CD4-positive, alpha-beta T cell treated with Interferon gamma for 1 hour (primary cell): ENCODE measurements at places on chromosomes 2 and 18.

DNA sequence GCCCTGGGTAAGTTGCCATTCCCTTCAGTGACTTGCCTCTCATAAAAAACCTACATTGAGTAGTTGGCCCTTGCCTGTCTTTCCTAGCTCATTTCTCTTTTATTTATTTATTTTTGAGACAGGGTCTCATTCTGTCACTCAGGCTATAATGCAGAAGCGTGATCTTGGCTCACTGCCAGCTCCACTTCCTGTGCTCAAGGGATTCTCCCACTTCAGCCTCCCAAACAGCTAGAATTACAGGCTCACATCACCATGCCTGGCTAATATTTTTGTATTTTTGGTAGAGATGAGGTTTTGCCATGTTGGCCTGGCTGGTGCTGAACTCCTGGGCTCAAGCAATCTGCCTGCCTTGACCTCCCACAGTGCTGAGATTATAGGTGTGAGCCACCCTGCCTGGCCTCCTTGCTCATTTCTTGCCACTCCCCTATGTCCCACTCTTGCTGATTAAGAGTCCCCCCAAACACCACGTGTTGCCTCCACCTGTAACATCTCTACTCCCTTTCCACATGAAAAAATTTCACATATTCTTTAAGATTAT is 12.6 kb downstream of the EVA1A start:
- no peak for DNase-seq

GRCh38 chr18:23816740-23817139 is 127.5 kb downstream of the LAMA3 start:
- no peak for DNase-seq

GRCh38 chr18:48580782-48581181 is 42.0 kb downstream of the CTIF start:
- no peak for DNase-seq

DNA sequence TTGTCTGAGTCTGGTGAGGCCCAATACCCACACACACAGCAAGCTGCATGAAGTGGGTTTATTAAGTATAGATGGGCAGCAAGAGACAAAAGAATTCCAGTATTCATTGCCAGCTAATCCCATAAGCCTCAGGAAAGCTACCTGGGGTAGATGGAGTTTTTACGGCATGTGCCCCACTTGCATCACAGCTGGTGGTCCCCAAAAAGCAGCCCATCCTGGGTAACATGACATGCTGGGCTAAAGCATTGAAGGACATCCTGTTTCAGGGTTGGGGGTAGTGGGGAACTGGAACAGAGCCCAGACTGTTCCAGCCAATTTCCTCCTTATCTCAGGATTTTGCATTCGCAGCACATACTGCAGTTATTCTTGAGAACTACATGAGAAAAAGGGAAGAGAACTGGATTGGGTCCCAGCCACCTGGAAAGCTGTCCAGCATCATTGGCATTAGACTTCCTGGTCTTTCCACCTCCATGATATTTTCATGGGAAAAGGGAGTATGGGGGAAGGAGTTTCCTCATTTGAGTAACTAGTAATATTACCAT is 240.1 kb upstream of the MMADHC start:
- DNase-seq = no peak

DNA sequence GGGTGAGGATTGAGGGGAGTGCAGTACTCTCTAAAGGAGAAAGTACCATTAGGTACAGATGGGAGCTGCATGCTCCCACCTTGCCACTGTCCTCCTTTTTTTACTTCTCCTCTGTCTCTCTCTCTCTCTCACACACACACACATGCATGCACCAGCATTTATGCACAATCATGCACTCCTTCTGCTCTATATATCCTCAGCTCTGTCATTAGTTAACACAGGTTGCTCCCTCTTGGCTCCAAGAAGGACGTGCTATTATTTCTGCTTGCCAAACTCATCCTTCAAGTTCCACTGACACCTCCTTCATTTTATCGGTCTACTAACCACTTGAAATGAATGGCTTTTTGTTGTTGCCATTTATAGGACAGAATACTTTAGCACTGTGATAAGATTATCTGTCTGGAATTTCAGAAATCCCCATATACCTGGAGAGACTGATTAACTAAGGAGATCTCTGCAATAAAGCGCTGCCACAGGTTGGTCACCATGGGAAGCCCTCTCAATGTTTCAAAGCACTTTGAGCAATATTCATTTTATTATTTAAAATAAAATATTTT is 178.5 kb upstream of the TRIB2 start:
- no peak for DNase-seq

DNA sequence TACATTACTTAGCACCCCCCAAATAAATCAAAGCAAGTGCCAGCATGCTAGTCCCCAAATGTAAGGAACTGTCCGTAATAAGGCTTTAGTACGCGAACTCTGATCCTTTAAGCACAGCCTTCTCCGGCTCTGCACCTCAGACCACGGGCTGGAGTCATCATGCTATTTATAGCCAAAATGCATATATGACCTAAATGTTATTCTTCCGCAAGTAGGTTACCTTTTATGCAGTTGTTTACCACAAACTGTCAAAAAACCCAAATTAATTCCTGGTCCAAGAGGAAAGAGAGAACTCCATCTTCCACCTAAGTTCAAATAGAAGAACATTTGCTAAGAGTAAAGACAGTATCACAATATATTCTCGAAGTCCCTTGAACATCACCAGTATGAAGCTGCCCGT is 42.7 kb downstream of the ZNF516 start:
- DNase-seq = no peak

DNA sequence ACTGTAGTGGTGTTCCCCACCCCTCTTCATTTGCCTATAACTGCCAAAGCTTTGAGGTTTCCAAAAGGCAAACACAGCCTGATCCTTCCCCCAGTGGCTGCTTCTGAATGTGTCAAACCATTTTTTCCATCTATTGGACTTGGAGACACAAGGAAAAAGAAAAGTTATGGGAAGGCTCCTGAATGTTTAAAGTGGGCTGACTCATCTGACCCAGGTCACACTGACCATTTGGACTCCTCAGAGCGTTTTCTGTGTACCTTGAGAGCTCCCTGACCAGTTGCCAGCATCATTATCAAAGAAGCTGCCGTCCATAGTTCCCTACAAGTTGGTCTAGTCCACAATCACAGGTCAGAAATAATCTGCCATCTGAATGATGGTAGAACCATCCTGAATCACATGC is 123.4 kb upstream of the COL3A1 start:
- no peak for DNase-seq

- no peak for DNase-seq
Observed at GRCh38 chr18:66193938-66194337, 410.0 kb downstream of the CDH19 start.

- no peak for DNase-seq
Observed at GRCh38 chr2:233387667-233388528, 33.6 kb downstream of the DGKD start.

GRCh38 chr2:55231546-55232083 is 478 bp downstream of the CLHC1 start:
- no peak for DNase-seq

- DNase-seq = no peak
Observed at GRCh38 chr2:210399440-210400041, 77.0 kb downstream of the LANCL1 start.

DNA sequence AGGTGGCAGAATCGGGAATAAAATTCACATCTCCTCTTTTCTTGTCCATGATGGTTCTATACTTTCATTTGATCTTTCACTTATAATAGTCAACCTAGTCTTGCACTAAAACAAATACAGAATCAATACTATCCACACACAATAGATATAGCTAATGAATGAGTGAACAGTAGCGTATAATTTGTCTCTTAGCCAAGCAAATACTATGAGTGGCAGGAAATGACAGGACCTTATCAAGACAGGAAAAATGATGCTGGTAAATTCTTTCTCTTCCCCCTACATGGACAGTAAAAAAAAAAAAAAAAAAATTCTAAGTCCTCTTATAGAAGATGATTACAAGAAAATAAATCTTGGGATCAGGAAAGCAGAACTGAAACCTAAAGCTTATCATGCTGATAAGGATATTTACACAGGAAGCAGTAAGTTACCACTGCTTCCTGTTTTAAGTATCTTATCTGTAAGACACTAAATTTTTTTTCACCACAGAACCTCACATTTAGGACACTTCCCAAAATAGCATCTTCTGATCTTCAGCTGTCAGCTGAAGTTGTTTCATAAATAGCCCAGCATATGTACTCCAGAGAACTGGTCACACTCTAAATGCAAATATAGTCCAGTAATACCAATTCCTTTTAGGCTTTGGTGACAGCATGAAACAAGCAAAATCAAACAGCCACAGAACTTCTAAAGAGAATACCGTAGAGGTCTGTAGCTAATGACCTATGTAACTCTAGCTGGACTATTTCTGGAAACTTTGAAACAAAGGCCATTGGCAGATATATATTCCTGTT is 27.0 kb downstream of the IRS1 start:
- DNase-seq = no peak

- DNase-seq = no peak
Observed at GRCh38 chr2:106885971-106886915, at the start of gene ST6GAL2. ST6GAL2 (minus strand) TSS chr2:106886167; CDS start chr2:106843977, 42,190 bp downstream.

GRCh38 chr18:37493352-37493935 is 72.2 kb downstream of the CELF4 start:
- no peak for DNase-seq

GRCh38 chr2:186542002-186542401 is 47.9 kb upstream of the ITGAV start:
- no peak for DNase-seq

DNA sequence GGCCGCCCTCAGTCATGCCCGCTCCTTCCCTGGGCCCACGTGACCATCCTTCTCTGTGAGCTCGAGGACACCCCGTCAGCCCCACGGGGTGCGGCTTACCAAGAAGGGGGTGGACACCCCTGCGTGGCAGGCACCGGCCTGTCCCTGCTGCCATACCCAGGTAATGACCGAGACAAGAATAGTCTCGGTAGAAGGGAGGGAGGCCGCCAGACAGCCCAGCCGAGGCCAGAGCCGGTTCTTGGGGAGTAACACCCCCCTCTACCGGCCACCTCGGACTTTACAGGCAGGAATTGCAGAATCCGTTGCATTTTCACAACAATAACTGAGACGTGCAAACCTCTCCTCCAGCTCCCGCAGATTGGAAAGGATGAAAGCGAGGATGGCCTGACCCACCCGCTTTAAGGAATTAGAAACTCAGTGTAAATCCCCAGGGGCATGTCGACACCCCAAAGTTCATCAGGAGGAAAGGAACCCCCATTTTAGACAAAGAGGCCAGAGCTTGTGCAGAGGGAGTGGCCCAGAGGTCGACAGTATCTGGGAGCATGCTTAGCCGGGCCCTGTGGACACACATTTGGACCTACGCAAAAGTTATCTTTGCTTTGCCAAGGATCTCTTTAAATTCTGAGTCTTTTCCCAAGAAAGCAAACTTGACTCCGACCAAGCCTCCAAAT is 60.1 kb upstream of the GLI2 start:
- no peak for DNase-seq

DNA sequence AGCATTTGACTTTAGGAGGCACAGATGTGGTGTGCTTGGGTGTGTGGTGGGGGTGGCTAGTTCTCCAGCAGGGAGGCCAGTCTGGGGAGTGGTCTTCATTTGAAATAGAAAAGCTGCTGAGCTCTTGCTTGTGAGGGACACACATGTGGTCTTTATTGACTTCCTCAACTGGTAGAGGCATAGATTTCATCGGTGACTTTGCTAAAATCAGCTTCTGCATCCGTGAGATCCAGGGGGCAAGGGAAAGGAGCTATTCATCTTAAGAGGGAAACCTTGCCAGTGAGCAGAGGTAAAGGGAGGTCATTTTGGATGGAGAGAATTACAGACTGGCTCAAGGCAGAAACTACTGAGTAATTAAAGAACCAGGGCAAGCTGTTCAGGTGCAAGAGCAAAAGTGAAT is 4.7 kb downstream of the MAPRE3 start:
- DNase-seq = no peak

DNA sequence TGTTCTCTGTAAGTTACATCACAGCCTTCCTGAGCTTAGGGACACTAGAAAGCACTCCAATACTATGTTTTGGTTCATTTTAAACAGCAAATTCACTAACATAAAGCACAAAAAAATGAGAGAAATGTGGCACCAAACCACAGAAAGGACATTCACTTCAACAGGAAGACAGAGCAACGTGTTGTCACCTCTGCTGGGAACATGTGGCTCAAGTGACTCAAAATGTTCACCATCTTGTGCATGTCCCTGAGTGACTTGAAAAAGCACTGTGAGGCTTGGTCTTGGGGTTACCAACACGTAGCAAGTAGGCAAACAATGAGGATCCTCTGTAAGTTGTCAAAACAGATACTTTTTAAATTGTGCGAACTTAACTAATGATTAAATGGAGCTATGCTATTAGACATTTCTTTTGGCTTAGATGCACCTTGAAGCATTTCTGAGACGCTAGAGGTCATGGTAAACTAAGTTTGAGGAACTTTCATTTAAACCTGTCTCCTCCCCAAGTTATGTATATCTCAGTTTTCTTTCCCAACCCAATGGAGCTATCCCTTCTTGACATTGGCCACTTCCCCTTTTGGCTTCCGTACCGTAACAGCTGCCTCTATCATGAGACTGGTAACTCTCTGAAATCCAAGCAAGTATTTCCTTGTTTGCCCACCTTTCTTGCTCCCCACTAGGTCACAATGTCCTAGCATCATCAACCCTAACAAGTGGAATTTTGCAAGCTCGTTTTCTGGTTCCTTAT is 14.0 kb upstream of the ST6GAL2 start:
- no peak for DNase-seq

- DNase-seq = no peak
Observed at GRCh38 chr2:239737144-239737463, 288.0 kb downstream of the NDUFA10 start.

DNA sequence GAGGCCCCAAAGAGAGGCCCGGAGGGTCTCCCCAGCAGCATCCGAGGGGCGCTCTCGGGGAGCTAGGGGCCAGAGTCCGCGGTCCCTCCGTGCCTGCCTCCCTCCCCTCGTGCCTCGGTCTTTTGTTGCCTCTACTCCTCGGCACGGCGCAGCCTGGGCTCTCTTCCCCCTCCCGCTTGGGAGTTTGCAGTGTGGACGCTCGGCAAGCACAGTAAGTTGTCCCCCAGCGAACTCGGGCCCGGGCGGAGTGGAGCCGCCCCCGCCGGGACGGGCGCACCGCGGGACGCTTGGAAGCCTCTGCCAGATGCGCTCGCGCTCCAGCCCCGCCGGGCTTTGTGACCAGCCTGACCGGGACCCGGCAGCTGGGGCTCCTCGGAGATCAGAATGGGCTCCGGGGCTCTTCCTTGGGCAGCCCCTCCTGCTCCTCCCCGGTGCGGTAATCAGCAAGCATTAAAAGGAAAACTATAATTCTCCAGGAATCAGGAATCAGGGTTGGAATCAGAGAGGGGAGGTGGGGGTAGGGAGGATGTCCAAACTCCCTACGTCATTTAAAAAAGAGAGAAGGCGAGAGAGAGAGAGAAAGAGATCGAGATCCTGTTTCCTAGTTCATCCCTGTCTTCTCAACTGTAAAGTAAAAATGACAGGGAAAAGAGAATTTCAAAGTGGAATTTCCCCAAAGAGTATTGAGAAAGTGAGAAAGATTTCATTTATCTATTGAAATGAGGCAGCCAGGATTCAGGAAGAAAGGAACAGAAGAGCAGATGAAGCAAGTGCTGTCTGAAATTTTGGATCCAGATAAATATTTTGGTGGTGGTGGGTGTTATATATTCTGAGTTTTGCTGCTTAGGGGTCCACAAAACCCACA is 786 bp upstream of the TMEM200C start:
- no peak for DNase-seq

- no peak for DNase-seq
Observed at GRCh38 chr2:211455216-211455841, 898.9 kb downstream of the CPS1 start.

GRCh38 chr18:61901323-61901986 is 8.6 kb upstream of the RNF152 start:
- DNase-seq = peak; percentile 17

- no peak for DNase-seq
Observed at GRCh38 chr2:178732913-178733312, 74.3 kb downstream of the TTN start.

- no peak for DNase-seq
Observed at GRCh38 chr2:70615222-70615621, 61.6 kb upstream of the TGFA start.
